ENCODE measurements at places on chromosomes 16 and 17.
A peak's percentile ranks its signal among the peaks of the same experiment; 100 is the strongest.

GRCh38 chr17:12691173-12691572 is 25.5 kb downstream of the MYOCD start:
- DNase-seq: peak; percentile 14

GRCh38 chr17:79609673-79610645 is 892 bp downstream of the RBFOX3 start:
- no peak for DNase-seq

DNA sequence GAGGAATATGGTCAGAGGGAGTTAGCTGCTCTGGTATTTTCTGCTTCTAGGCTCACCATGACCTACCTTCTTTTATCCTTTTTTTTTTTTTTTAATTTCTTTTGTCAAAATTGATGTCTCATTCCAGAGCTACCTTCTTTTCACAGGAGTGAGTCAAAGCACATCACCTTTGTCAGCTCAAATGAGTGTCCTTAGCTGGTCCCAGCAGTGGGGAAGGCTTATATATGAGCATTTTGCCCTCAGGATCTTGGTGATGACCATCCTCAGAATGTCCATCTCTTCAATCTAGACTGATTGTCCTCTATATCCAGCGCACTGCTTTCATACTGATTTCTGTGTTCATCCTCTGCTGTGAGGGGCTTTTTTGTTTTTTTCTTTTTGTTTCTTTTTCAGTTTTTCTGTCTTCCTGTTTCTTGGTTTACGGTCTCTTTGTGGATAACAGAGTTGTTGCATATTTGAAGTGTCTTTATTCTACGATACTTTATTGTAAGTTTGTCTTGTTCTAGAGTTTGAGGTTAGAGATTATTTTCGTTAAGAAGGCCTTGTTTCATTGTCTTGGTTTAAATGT is 24.9 kb downstream of the CBFB start:
- no peak for DNase-seq

DNA sequence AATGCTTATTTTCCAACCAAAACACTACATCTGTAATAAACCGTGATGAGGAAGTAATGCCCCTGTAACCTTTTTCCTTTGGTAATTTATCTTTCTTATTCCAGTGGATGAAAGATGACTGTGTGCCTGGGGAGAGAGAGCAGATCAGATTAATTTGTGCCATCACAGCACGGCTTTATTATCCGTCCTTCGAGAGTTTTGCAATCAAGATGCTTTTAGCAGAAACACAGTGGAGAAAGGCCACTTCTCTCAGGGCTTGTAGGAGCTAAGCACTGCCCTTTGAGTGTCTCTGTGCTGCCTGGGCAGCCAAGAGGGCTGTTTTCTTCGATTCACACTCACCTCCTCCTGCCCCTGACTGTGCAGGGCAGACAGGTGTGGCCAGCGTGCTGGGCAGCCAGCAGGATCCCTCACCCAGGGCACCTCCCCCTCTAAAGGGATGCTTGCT is 190.2 kb downstream of the PRKCA start:
- DNase-seq: no peak

GRCh38 chr17:2125013-2125535 is 70.2 kb downstream of the HIC1 start:
- DNase-seq: no peak

DNA sequence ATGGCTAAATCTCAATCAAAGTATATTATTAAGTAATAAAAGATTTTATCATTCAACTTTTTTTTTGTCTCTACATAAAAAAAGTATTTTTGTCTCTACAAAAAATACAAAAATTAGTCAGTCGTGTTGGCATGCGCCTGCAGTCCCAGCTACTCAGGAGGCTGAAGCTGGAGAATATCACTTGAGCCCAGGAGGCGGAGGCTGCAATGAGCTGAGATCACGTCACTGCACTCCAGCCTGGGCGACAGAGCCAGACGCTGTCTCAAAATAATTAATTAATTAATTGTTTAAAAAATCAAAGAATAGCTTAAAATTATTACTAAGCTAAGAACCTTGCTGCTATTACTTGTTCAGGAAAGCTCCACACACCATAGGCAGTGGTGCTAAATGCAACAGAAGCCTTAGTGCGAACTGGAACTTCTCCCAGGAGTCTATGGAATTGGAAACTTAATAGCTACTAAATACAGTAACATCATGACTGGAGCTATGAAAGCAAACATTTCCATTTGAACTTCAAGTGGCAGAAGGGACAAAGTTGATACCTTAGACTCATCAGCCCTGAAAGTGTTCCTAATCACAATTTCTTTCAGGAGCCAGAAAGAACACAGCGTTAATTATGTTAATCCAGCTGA is 22.6 kb downstream of the ADCY9 start:
- no peak for DNase-seq

- DNase-seq: no peak
Measured at GRCh38 chr16:84740596-84741116, 40.9 kb downstream of the USP10 start.

DNA sequence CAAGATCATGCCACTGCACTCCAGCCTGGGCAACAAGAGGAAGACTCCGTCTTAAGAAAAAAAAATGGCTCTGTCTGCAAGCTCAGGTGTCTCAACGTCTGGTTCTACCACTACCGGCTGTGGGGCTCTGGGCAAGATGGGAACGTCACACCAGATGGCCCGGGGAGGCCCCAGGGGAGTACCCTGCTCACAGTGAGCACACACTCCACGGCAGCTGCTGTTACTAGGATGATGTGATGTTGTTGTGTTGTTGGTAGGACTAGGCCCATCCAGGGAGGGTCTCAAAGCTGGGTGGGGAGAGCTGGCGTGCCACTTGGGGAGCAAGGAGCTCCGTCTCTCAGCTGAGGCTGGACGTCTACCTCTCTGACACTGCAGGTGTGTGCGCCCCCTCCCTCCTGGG is 9.4 kb upstream of the NPTX1 start:
- no peak for DNase-seq

DNA sequence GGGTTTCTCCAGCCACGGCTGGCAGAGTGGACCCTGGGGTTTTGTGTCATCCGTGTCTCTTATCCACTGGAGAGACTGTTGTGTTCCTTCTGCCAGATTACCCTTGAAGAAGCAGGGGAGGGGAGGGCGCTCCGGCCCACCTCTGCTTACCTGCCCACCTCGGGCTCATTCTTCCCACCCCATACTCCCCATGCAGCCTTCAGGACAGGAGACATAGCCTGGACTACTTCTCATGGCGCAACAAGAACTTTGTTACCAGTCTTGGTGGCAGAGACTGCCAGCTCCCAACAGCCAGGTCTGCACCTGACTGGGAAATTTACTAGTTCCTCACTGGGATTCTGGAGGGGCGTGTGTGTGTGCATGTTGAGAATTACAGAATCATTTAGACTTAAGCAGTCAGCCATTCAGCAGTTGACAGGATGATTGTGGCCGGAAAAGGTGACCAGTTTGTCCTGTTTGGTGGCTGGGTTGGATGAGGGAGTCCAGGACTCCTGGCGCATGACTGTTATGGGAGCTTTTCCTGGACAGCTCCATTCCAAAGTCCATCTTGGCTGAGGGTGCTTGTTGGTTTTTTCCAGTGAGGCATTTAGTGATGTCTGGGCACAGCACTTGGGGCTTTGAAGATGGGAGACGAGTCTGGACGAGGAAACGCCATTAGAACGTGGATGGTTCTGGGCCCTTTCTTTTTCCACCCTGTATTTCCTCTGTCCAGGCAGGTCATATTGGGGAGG is 8.7 kb downstream of the GSE1 start:
- DNase-seq: no peak

DNA sequence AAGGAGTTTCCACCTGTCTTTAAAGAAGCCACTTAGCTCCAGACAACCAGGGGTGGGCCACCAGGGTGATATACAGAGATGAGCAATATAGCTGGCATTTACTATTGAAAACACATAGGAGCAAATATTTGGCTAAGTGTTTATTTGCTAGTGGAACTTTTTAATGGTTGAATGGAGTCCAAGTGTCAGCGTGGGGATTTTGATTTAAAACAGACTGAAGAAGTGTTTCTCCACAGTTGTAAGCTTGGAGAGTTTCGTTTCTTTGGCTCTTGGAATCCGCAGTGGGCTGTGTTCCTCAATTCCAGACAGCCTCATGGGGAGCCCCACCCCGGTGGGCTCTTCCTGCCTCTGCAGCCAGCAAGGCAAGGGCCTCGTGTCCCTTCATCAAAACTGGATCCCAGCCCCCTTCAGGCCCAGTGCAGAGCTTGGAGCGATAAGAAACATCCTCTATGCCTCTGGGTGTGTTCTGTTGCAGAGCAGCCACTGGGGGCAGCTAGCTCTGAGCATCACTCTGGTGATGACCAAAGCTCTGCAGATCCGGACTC is 36.1 kb downstream of the NOG start:
- no peak for DNase-seq

GRCh38 chr17:83008526-83008925 is 70.9 kb upstream of the METRNL start:
- DNase-seq: no peak
